ENCODE measurements at places on chromosomes 5 and 9. TPM values are rescaled to one million over a fixed set of nuclear protein-coding genes. Genes with fewer than 3 reads are reported as not detected.

PTGDS gene
- total RNA-seq: 4.8 TPM

AJM1 gene
- 1.8 TPM for total RNA-seq

SMIM3 gene
- 42.0 TPM for total RNA-seq

LPAR1 gene
- total RNA-seq: 0.99 TPM

CAMK2A gene
- total RNA-seq: 0.15 TPM

CDH12 gene
- not detected for total RNA-seq

DMAC1 gene
- total RNA-seq: 72.7 TPM

IL9 gene
- total RNA-seq: not detected

HRCT1 gene
- not detected for total RNA-seq

WNK2 gene
- total RNA-seq: 69.4 TPM

SLC45A2 gene
- total RNA-seq: not detected

CCNI2 gene
- 0.57 TPM for total RNA-seq

IL17B gene
- not detected for total RNA-seq

CLIC3 gene
- total RNA-seq: 0.29 TPM

OTULINL gene
- 7.0 TPM for total RNA-seq

GRCh38 chr5:20307391-20307790, 319.4 kb upstream of the CDH18 start:
- H3K36me3 ChIP-seq: no peaks in the 10 kb centered on the region
- H3K27me3 ChIP-seq: no peaks in the 10 kb centered on the region
- H3K4me1 ChIP-seq: no peaks in the 10 kb centered on the region

DNA sequence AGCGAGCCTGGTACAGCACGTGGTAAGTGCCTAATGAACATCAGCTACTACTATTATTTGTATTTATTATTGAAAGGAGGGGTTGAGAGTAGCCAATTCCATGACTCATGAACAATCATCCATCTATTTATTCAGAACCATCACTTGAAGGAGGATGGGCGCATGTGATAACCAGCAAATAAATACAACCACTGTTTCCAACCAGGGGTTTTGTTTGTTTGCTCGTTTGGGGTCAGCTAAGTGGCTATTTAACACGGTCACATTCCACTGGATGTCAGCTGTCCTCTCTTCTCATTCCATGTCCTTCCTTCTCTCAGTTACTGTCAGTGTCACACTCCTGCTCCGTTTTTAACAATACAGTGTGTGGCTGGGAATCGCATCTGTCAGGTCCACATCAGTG, 8.6 kb downstream of the RAPGEF1 start:
- no peak for DNase-seq
- H3K36me3 ChIP-seq: peaks cover 4% of the 10 kb centered on the region
- H3K27ac ChIP-seq: no peak overlapping the region
- no peak overlapping the region for H3K4me3 ChIP-seq
- H3K4me1 ChIP-seq: peaks cover 6% of the 10 kb centered on the region
- no peaks in the 10 kb centered on the region for H3K27me3 ChIP-seq

DNA sequence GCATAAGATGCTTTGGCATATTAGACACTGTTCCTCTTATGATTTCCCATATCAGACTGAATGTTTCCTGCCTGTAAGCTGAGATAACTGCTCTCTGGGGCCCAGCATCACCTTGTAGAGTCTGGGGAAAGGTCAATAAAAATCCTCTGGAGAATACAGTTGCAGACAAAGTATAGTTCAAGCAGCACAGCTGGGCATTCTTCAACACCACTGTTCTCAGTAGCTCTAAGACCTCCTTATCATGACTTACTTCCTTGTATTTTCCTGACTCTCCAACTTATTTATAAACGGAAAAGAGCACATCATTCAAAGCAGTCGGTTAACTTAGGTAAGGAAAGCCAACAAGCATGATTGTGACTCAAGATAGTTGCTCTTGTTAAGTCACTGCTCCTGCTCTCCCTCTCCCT, 208.7 kb upstream of the RASEF start:
- no peak overlapping the region for H3K27ac ChIP-seq
- peaks cover 5% of the 10 kb centered on the region for H3K36me3 ChIP-seq
- H3K4me1 ChIP-seq: peaks cover 4% of the 10 kb centered on the region
- no peak overlapping the region for H3K4me3 ChIP-seq
- no peaks in the 10 kb centered on the region for H3K27me3 ChIP-seq
- DNase-seq: no peak

DNA sequence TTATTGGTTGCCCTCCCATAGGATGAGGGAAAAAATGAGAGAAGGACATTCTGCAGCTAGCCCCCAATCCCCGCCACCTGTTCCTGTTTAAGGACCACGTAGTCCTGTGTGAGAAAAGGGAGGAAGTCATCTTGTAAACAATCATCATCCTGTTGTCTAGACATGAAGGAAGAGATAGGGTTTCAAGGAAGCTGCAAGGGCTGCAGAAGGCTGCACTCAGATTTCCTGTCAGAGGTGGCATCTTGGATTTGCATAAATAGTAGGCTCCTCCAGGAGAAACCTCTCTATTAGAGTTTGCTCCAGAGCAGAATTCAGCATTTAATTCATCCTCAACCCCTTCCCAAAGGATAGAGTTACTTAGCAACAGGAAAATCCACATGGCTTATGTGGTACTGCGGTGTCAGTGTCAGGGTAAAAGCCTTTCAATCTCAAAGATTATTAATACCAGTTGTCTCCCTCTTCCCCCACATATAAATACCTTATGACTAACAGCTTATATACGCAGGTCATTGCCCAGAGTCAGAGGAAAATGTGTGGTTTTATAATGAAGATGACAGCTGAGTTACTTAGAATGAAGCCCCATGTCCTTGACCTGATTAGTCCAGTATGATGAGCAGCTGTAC, 4.6 kb upstream of the DNAJC18 start:
- no peak overlapping the region for H3K27ac ChIP-seq
- no peak overlapping the region for H3K4me3 ChIP-seq
- no peaks in the 10 kb centered on the region for H3K36me3 ChIP-seq
- H3K27me3 ChIP-seq: no peaks in the 10 kb centered on the region
- no peaks in the 10 kb centered on the region for H3K4me1 ChIP-seq

GRCh38 chr5:122149321-122150090, 20.2 kb downstream of the ZNF474 start:
- H3K36me3 ChIP-seq: no peaks in the 10 kb centered on the region
- H3K4me3 ChIP-seq: no peak overlapping the region
- DNase-seq: no peak
- H3K4me1 ChIP-seq: no peaks in the 10 kb centered on the region
- H3K27ac ChIP-seq: no peak overlapping the region
- no peaks in the 10 kb centered on the region for H3K27me3 ChIP-seq

GRCh38 chr9:16180546-16180945, 627.7 kb downstream of the CCDC171 start:
- no peak overlapping the region for H3K4me3 ChIP-seq
- no peak overlapping the region for H3K27ac ChIP-seq
- H3K4me1 ChIP-seq: no peaks in the 10 kb centered on the region
- DNase-seq: no peak

- H3K36me3 ChIP-seq: no peaks in the 10 kb centered on the region
- DNase-seq: no peak
- H3K27me3 ChIP-seq: no peaks in the 10 kb centered on the region
- H3K4me1 ChIP-seq: no peaks in the 10 kb centered on the region
- H3K27ac ChIP-seq: no peak overlapping the region
Measured at GRCh38 chr5:65474130-65474711, 7.5 kb downstream of the ADAMTS6 start.

DNA sequence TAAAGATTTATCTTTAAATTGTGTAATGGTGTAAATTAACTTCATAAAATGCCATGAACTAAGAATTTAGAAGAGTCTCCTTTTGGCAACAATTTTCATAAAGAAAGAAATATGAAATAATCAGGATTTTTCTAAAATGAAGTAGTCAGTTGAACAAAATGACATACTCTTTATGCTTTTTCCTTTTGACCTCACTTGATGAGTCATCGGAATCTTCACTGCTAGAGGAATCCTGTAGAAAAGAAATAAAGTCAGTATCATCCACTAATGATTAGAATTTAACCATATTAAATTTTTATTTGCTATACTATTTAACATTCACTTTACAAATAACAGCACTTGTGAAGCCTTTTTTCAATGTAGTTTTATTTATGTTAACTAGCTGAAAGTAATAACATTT, 26.1 kb downstream of the CHD1 start:
- H3K4me3 ChIP-seq: no peak overlapping the region
- H3K27ac ChIP-seq: no peak overlapping the region
- DNase-seq: no peak
- H3K4me1 ChIP-seq: no peaks in the 10 kb centered on the region
- H3K27me3 ChIP-seq: no peaks in the 10 kb centered on the region

- H3K27me3 ChIP-seq: no peaks in the 10 kb centered on the region
- peaks cover 20% of the 10 kb centered on the region for H3K4me1 ChIP-seq
- DNase-seq: no peak
- H3K36me3 ChIP-seq: no peaks in the 10 kb centered on the region
Measured at GRCh38 chr9:77956555-77956954, 75.1 kb downstream of the GNAQ start.

GRCh38 chr9:129232839-129233591, 55.0 kb upstream of the IER5L start:
- no peak for DNase-seq
- no peak overlapping the region for H3K27ac ChIP-seq
- no peaks in the 10 kb centered on the region for H3K27me3 ChIP-seq
- H3K4me3 ChIP-seq: no peak overlapping the region
- no peaks in the 10 kb centered on the region for H3K4me1 ChIP-seq

GRCh38 chr9:85224301-85224700, 517.5 kb downstream of the AGTPBP1 start:
- H3K27ac ChIP-seq: no peak overlapping the region
- no peaks in the 10 kb centered on the region for H3K36me3 ChIP-seq
- no peaks in the 10 kb centered on the region for H3K27me3 ChIP-seq
- no peak for DNase-seq
- H3K4me1 ChIP-seq: no peaks in the 10 kb centered on the region

- H3K36me3 ChIP-seq: peaks cover 5% of the 10 kb centered on the region
- no peak overlapping the region for H3K27ac ChIP-seq
- no peak overlapping the region for H3K4me3 ChIP-seq
- DNase-seq: no peak
- H3K27me3 ChIP-seq: no peaks in the 10 kb centered on the region
Measured at GRCh38 chr5:178507151-178507932, 82.9 kb downstream of the COL23A1 start.

DNA sequence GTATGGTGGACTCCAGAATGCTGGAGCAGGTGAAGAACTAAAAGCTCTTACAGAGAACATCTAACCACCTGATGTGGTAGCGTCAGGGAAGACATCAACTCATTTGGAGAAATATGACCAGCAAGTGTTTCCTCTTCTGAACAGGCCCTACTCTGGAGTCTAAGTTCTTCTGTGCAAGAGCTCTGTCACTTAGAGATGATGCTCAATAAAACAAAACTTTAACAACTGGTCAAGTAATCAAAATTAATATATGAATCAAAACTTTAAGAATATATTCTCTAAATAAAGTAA, 85.8 kb downstream of the CYFIP2 start:
- H3K4me1 ChIP-seq: no peaks in the 10 kb centered on the region
- H3K4me3 ChIP-seq: no peak overlapping the region
- H3K27me3 ChIP-seq: no peaks in the 10 kb centered on the region
- H3K27ac ChIP-seq: no peak overlapping the region
- DNase-seq: no peak

GRCh38 chr5:179819296-179820126, 1.2 kb upstream of the SQSTM1 start:
- no peak overlapping the region for H3K27ac ChIP-seq
- no peaks in the 10 kb centered on the region for H3K27me3 ChIP-seq
- peaks cover 22% of the 10 kb centered on the region for H3K36me3 ChIP-seq
- peaks cover 3% of the 10 kb centered on the region for H3K4me1 ChIP-seq

DNA sequence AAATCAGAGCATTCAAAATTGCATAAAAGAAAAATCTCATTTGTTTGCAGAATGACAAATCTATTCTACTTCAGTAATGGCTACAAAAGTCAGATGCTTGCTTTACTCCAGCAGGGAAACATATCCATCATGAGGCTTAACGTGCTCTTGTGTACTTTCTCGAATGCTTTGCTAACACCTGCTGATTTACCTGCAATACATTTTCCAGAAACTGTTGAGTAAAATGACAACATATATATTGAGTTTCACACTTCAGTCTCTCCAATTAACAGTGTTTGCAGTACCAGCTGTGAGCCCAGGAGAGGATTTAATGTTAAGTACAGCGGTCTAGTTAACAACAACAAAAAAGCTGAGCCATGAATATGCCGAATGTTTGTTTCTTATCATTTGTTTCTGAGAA, 391.5 kb upstream of the SMC2 start:
- H3K4me1 ChIP-seq: peaks cover 5% of the 10 kb centered on the region
- no peaks in the 10 kb centered on the region for H3K27me3 ChIP-seq
- H3K4me3 ChIP-seq: no peak overlapping the region
- DNase-seq: no peak

DNA sequence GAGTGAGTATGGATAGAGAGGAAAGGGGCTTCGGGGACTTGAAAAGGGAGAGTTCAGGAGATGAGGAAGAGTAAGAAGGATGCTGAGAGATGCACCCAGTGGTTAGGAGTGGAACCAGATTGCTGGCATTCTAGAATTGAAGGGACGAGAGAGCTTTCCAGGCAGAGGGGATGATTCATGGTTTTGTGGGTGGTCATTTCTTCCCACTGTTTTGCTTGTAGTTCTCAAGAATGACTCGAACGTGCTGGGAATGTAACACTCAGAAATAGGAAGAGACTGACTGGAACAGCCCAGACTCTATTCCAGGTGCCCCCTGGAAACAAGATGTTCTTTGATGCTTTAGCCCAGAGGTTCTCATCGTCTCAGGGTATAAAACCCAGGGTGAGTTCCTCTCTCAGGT, 294.2 kb downstream of the ICE1 start:
- no peak overlapping the region for H3K4me3 ChIP-seq
- no peaks in the 10 kb centered on the region for H3K36me3 ChIP-seq
- no peak overlapping the region for H3K27ac ChIP-seq
- H3K4me1 ChIP-seq: no peaks in the 10 kb centered on the region
- no peak for DNase-seq
- no peaks in the 10 kb centered on the region for H3K27me3 ChIP-seq

GRCh38 chr5:97929383-97929782, 746.3 kb upstream of the RIOK2 start:
- no peak overlapping the region for H3K4me3 ChIP-seq
- no peaks in the 10 kb centered on the region for H3K27me3 ChIP-seq
- no peak overlapping the region for H3K27ac ChIP-seq

DNA sequence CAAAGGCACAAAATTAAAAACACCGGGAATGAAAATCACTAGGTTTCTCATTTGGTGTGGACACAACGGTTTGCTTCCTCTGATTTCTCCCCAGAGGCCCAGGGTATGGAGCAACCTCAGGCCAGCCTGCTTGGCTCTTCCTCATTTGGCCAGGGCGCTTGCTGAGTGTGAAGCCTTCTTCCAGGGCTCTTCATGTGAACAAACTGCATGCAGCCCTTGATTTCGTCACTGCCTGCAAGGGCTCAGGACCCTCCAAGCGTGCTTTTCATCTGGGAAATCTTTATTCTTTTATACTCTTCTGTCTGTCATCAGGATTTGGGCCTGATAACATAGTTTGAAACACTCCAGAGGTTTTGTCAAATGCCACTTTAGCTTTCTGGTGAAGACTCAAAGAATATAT, 122.6 kb upstream of the KLF4 start:
- no peaks in the 10 kb centered on the region for H3K27me3 ChIP-seq
- no peaks in the 10 kb centered on the region for H3K4me1 ChIP-seq
- DNase-seq: no peak
- no peak overlapping the region for H3K27ac ChIP-seq

- H3K27ac ChIP-seq: no peak overlapping the region
- no peaks in the 10 kb centered on the region for H3K36me3 ChIP-seq
- H3K4me1 ChIP-seq: no peaks in the 10 kb centered on the region
- peak; percentile 80 for DNase-seq
- peak overlapping the region; percentile 86 for H3K4me3 ChIP-seq
Measured at GRCh38 chr5:161846746-161847145, 1.2 kb upstream of the GABRA1 start.

- no peak for DNase-seq
- no peak overlapping the region for H3K4me3 ChIP-seq
- H3K36me3 ChIP-seq: no peaks in the 10 kb centered on the region
- H3K27me3 ChIP-seq: no peaks in the 10 kb centered on the region
- no peak overlapping the region for H3K27ac ChIP-seq
Measured at GRCh38 chr9:98375138-98375726, 119.8 kb upstream of the TBC1D2 start.
